Cerebellum (tissue), 4 donors: ENCODE measurements at places on chromosomes 7 and 10. TPM values are rescaled to one million over a fixed set of nuclear protein-coding genes. Genes with fewer than 3 reads are reported as not detected.

Gene TLL2
- total RNA-seq: 1.2 TPM

DNA sequence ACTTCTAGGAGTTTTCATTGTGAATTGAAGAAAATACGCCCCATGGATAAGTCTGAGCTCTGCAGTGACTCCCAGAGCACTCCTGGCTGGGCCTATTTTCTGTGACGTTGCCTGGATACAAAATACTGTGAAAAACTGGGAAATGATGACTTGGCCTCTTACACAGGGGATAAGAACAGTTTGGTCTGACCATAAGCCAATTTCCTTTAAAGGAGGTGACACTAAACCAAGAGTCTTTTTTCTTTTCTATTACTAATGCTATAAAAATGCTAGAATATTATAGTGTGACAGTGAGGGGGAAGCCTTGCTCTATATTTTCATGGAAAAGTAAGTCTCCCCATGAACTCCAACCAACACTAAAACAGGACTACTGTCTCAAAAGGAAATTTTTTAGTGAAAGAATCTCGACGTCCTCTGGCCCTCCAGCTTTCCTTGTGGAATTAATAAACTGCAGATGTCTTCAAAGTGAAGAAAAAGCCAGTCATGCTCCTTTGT lies 45.5 kb downstream of the MYOF start:
- no peak for DNase-seq

- DNase-seq: no peak
These were observed 5.0 kb downstream of the PRKG1 start for GRCh38 chr10:51079331-51079730.

Gene LDB3
- 0.27 TPM for total RNA-seq

Gene DKK1
- total RNA-seq: 2.0 TPM

GRCh38 chr7:67438913-67439505 lies 442.4 kb downstream of the TYW1 start:
- DNase-seq: no peak

Gene CCSER2
- total RNA-seq: 118 TPM

GRCh38 chr10:102001435-102002068 lies 54.4 kb downstream of the ARMH3 start:
- no peak for DNase-seq

Gene TAC1
- 15.6 TPM for total RNA-seq

Gene GRID1
- total RNA-seq: 15.8 TPM

Gene TAS2R5
- 10.6 TPM for total RNA-seq

Gene ACTL6B
- total RNA-seq: 58.7 TPM

DNA sequence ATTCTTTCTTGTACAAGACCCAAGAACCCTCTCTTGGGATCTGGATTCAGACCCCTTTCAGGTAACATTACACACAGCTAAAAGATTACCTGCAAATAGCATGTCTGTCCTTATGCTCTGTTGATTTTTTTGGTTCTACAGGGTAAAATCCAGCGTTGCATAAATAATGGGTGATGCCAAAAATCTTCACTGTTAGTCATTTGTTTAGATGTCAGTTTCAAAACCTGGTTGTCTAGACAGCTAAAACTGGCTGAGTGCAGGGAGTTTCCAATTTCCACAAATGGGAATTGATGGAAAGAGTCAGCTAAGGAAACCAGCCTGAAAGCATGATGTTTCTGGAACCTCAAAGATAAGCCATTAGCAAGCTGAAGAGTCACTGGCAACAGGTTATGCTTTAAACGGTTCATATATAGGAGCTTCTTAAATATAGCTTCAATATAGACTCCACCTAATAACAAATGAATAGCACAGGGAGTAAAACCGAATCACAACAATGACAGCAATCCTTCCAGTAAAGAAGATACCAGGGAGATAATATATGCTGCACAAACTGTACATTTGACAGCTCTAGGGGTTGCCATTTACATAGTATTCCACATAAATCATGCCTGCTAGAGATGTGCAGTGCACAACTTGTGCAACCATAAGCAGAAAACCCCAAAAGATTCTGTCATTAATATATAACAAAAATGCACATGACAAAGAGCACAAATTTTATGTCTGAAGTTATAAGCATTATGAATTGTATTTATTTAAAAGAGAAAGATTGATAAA lies 20.4 kb downstream of the CCDC71L start:
- DNase-seq: no peak

- DNase-seq: no peak
These were observed 358.1 kb downstream of the PRPF18 start for GRCh38 chr10:13944823-13945222.

Gene ZPBP
- total RNA-seq: not detected

- DNase-seq: no peak
These were observed 674.8 kb downstream of the KCNMA1 start for GRCh38 chr10:76962851-76963250.

Gene TRIM50
- total RNA-seq: not detected

GRCh38 chr10:103923502-103923901 lies 5.5 kb upstream of the STN1 start:
- DNase-seq: no peak
